ENCODE measurements at places on chromosomes 1 and 21.

GRCh38 chr1:20735581-20736111, 3.1 kb upstream of the SH2D5 start:
- no peak for DNase-seq

- DNase-seq: no peak
Measured at GRCh38 chr1:27029517-27029916, 16.9 kb upstream of the TENT5B start.

GRCh38 chr1:28860332-28861073, 48.5 kb downstream of the OPRD1 start:
- DNase-seq: no peak

- no peak for DNase-seq
Measured at GRCh38 chr21:41497008-41497407, 10.9 kb downstream of the TMPRSS2 start.

- no peak for DNase-seq
Measured at GRCh38 chr1:234918181-234918841, 210.3 kb downstream of the TOMM20 start.

GRCh38 chr1:53511323-53511932, 52.2 kb downstream of the DMRTB1 start:
- DNase-seq: no peak

GRCh38 chr1:53135735-53136114, 6.7 kb downstream of the SLC1A7 start:
- DNase-seq: no peak

GRCh38 chr1:192573499-192573898, 2.1 kb upstream of the RGS1 start:
- no peak for DNase-seq

- DNase-seq: no peak
Measured at GRCh38 chr1:157035121-157035520, 10.4 kb downstream of the ARHGEF11 start.

DNA sequence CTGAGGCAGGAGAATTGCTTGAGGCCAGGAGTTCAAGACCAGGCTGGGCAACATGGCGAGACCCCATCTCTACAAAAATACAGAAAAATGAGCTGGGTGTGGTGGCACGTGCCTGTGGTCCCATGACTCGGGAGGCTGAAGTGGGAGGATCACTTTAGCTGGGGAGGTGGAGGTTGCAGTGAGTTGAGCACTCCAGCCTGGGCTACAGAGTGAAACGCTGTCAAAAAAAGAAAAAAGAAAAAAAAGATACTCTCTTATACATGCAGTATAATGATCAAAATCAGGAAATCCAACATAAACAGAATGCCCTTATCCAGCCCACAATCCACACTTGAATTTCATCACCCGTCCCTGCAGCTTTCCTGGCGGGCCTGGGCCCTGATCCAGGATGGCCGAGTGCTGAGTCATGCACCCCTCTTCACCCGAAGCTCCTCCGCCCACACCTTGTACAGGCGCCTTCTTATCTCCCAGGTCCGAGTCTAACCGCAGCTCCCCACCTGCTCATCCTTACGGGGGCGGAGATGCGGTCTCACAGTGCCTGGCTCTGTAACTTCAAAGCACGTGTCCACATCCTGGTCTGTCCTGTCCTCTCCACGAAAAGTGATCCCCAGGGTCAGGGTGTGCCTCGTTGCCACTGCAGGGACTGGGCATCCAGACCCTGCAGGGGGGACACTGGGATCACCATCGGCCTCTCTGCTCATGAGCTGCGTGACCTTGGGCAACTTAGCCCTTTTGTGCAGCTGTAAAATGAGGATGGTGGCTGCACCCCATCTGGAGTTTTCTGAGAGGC, 120.2 kb upstream of the SLC45A1 start:
- no peak for DNase-seq

Measured in activated B cell treated with CpG ODN at 0.5 μM for 24 hours (primary cell).